Cortex of kidney (tissue), 1 donor: ENCODE measurements at places on chromosomes 4 and X.

DNA sequence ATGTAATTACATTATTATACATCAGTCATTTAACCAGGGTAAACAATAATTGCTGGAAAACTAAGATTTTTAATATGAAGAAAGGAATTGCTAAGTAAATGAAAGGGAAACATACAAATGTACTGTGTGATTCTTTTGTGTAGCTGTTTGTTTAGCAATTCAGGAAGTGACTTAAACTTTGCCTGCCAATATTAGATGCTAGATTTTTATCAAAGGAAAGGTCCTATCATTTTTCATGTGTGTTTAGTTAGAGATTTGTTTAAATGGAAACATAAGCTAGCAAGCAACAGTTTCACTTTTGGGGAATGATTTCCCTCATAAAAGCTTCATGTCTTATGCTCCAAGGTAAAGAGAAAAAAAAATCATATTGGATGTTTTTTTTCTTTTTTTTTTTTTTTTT lies 95.1 kb upstream of the LIMCH1 start:
- no peak for DNase-seq

DNA sequence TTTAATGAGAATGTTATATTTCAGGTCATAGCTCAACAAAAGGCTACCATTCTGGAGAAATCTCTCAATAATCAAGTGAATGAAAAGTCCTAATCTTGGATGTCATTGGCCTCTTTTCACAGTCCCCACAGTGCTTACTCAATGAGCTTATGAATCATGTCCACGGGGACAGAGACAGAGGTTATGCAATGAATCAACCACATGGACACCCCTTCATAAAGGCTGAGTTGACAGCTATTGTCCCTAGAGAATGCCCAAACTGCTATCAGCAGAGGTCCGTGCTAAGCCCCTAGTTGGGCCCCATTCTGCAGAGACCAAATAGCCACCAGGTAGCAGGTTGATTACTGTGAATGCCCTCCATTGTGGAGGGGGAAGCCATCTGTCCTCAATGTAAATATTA lies 158.1 kb downstream of the LHFPL1 start:
- DNase-seq, result no peak

GRCh38 chr4:6180841-6181631 lies 19.3 kb downstream of the JAKMIP1 start:
- no peak for DNase-seq

DNA sequence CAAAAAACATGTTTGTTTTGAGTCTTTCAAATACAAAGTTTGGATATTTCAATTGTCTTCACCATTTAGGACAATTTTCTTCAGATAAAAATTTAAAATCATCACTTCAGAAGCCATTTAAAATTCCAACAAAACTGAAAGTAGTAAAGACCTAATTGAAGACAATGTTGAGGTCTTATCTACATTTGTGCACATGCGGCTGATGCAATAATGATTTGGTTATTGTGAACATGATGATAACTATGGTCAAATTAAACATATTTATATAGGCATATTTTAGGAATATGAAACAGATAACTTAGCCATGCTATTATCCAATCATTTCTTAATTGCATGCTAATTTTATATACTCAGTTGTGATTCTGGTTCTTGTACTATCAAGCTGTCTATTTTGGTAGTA lies 407.5 kb downstream of the GALNTL6 start:
- no peak for DNase-seq

GRCh38 chrX:31222946-31223345 lies 151.1 kb upstream of the FTHL17 start:
- DNase-seq, result no peak

DNA sequence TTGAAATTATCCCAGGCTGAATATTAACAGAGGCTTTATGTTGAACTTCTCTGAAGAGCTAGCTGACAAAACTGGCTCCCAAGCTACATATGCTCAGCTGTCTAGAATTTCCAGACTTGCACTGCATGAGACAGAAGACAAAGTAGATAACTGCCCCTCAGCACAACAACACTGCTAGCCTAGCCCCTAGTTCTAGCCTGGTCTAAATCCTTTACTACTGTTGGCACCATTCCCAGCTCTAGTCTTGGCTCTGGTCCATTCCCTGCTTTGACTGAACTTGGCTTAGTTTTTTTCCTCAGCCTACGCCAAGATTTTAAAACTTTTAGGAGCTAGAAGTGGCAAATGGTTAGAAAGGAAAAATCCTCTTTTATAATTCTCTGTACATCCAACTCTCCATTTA lies 7.6 kb upstream of the OPHN1 start:
- DNase-seq, result no peak

GRCh38 chrX:148728901-148729300 lies 228.5 kb downstream of the AFF2 start:
- no peak for DNase-seq

DNA sequence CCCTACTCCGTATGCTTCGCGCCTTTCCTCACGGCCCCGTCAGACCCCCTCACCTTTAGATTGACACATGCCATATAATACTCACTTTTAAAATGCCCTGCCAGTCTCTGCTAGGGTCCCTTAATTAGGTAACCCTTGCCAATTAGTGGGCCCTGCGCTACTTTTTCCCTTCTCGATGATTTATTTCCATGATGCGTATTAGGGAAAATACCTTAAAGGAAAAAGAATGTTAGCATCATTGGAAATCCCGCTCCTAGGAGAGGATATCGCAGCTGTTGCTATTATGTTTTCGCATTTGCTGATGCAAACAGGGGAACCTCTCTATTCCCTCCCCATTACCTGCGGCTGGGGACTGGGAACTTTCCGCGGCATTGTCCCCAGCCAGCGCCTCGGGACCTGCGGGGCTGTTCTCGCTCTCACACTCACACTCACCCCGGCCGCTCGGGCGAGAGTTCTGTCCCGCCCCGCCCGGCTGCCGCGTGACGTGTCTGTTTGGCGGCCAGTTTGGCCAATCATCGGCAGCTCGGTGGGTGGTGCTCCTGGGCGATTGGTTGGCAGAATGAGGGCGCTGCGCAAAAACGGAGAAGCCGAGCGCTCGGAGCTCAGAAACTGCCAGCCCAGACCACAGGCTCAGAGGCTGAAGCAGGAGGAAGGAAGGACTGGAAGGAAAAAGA lies at the start of gene PCDH10:
TSS of gene PCDH10 (plus strand) at position 605 of the 674 bp plus-strand sequence. CDS start 847 bp downstream, outside the sequence.
- DNase-seq, result no peak

- no peak for DNase-seq
Observed at GRCh38 chrX:143306991-143307937, 210.0 kb downstream of the SPANXN3 start.

DNA sequence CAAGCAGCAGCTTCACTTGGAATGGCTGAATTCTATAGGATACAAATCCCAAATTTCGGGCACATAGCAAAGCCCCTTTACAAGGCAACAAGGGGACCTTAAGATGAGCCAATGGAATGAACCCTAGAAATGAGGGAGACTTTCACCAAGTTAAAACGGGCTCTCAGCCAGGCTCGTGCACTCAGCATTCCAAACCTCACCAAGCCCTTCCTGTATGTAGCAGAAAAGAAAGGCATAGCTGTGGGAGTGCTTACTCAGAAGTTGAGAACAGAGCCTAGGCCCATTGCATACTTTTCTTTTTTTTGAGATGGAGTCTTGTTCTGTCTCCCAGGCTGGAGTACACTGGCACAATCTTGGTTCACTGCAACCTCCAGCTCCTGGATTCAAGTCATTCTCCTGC lies 10.8 kb upstream of the HERC5 start:
- DNase-seq, result no peak

DNA sequence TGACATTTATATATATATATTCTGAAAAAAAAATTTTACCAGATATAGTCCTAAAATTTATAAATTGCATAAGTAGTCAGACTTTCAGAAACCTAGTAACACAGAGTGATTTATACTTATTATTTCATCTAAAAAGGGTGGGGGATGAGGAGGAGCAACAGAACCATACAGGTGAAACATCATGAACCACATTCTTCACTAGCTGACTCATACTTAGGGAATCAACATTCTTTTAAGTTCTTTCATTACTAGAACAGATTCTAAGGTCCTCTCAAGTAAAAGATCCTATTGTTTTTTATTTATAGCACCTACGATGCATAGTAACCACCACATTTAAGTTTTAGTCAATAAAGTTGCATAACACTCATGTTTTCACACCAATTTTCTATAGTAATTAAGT lies 166.1 kb downstream of the LRBA start:
- DNase-seq, result no peak

DNA sequence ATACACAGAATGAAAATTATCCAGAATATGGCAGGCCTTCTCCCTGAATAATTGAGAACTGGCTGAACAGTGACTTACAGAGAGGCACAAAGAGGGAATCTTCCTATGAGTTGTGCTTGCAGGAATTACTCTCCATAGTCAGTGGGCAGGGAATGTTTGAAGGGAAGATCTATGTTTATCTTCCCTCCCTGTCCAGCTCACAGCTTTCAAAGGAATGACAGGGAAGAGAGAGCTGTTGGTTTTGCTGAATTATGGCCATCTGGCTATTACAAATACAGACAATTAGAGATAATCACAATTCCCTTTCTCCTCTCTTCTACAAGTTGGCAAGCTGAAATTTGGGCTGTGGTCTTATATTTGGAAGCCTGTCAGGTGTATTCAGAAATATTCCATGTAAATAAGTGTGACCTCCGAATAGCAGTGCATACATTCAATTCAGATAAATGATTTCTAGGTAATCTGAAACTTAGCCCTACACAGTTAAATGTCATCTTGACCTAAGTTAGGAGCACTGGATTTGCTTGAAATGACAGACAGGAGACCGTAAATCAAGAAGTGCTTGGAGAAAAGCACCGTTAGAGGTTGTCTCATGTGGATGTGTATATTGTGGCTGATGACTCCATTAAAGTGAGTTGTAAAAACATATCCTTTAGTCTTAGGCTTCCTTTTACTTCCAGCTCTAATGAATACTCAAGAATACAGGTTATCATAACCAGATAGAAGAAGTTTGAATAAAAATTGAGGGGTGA lies 136.8 kb downstream of the C4orf33 start:
- DNase-seq, result no peak

DNA sequence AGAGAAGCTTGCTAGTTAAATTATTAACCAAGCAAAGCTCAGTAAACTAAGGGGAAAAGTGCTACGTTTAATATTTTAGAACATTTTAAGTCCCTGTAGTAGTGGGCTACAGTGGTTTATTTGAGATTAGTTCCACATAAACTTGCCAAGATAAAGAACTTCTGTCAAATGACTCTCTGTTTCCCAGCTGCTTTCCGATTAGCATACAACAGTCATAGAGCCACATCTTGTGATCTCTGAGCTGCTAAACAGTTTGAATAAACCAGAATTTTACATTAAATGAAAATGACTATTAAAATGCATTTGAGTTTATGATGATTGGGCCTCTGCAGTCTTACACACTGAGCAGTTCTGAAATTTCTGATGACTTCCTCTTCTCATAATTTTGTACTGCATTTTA lies 568.5 kb downstream of the IQCM start:
- no peak for DNase-seq

DNA sequence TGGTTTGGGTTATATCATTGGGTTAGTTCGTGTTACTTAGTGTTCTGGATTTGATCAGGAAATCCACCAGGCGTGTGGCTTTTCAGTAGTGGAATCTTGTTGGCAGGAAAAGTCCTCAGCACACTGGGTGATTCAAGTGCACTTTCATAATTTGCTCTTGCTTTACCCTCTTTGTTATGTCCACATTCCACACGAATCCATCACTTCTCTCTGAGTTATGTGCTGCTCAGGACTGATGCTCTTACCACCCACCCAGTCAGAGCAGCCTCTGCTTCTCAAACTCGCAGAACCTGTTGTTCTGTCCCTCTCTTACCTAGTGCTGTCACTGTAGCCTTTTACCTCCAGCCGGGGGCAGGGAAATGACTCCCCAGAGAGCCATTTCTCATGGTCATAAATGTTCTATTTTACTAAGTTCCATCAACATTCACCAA lies 37.2 kb upstream of the SCRG1 start:
- DNase-seq, result no peak

- no peak for DNase-seq
Observed at GRCh38 chrX:138756234-138756633, 44.7 kb upstream of the FGF13 start.

DNA sequence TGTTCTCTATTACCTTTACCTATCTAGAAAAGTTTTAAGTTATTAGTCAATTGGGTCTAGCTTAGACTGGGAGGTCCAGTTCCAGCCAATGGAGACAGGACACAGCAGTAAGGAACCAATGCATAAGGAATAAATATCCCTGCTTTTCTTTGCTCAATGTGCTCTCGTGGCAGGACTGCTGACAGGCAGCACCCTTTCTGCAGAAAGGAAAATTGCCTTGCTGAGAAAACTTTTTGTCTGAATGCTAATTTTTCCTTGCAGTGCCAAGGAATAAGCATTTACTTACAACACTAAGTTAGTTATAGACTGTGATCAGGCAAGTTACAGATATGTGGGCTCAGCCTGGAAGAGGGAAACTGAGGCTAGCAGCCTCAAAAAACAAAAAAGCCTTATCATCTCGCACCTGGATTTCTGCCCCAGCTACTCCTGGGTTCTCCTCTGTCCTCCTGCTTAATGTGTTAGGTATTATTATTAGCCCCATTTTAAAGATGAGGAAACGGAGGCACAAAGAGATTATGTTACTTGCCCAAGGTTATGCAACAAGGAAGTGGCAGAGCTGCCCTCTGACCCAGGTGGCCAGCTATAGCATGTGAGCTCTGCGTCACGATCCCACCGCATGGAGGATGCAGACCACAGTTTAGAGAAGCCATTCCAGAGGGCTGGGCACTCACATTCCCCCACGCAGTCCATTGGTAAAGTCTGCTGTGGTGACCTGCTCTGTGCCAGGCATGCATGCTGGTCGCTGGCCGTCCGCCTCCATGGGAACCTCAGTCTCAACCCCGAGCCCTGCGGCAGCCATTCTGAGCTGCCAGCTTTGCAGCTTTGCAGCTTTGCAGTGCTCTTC lies 40.5 kb upstream of the C4orf50 start:
- no peak for DNase-seq

DNA sequence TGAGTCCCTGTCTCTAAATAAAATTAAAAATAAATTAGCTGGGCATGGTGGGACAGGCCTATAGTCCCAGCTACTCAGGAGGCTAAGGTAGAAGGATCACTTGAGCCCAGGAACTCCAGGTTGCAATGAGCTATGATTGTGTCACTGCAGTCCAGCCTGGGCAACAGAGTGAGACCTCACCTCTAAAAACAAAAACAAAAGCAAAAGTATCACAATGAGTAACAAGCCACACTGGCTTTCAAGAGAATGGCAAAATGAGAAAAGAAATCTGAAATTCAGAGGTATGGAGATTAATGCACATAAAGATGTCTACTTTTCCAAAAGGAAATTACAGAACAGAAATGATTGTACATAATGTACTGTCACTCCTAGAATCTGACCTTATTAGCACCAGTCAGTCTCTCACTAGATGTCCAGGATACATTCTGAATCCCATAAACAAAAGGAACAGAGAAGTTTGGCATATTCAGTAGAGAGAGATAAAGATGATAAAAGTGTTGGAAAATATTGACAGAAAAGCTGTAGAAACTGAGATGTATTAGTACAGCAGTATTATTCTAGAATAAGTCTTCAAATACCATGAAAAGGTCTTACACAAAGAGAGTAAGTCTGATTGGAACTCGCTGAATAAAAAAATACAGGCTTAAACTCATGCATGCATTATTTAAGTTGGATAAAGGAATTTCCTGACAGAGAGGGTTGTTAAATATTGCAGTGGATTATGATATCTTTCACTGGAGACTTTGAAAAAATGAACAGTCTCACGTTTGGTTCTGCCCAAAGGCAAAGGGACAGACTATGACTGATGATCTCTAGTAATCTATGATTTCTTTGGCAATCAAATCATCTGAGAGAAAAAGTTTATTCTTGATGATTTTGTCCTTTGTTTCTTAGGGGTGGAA lies 102.5 kb downstream of the SH3RF1 start:
- no peak for DNase-seq

- no peak for DNase-seq
Observed at GRCh38 chr4:172740434-172740833, 428.2 kb upstream of the GALNT7 start.

GRCh38 chr4:6526671-6527091 lies 48.3 kb upstream of the MAN2B2 start:
- no peak for DNase-seq
